NCI-H1092 treated with DMSO at 0.1 percent for 48 hours (cell line): ENCODE measurements at places on chromosomes 3 and 15.

DNA sequence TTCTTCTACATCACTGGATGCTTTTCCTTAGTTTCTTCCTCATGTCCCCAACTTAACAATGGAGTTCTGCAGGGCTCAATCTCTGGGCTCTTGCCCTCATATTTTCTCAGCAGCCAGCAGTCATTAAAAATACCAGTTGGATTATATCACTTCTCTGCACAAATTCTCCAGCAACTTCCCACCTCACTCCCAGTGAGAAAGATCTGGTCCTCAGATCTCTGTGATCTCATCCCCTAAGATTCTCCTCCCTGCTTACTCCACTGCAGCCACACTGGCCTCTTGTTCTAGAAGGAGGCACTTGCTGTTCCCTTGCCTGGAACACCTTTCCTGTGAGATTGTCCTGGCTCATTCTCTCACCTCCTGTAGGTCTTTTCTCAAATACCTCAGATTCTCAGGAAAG is 6.1 kb downstream of the ERICH6 start:
- no peak for DNase-seq

DNA sequence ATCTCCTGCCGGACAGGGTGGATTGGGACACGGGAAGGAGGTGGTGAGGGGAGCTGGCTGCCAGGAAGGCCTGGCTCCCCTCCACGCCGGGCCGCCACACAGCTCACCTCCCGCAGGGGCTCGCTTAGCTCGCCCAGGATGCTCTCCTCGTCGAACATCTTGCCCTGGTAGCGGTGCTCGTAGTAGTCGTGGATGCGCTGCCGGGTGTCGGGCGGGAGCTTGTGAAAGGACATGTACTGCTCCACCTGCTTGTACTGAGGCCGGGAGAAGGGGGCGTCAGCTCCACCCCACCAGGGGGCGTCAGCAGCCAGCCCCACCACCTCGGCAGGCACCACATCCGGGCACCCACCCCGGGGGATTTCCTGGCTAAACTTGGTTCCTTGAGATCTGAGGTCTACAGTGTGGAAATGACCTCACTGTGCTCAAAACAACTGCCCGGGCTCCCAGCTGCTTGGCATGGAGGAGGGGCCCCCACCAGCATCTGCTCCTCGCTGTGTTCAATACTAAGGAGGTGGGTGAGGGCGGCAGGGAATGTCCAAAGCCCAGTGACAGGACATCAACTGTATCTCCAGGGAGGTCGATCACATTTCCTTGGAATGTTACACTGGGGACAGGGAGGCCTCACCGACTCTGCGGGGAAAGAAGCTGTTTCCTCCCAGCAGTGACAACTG is 43.4 kb downstream of the HCN4 start:
- DNase-seq, result no peak

DNA sequence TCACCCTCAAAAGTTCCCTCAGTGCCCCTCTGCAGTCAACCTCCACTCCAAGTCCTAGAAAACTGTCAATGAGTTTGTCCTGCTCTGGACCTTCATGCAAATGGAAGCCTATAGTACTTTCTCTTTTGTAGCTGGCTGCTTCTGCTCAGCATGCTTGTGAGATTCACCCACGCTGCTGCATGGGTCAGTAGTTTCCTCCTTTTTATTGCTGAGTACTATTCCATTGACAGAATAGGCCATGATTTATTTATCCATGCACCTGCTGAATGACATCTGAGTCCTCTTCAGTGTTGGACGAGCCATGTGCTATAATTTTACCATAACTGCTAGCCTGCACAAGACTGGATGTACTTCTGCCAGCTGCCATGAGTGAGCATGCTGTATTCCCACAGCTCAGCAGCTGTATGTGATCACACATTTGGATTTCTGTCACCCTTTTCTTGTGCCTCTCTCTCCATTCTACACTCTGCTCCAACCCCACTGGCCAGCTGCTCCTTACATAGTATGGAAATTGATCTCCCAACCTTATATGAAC is 26.3 kb downstream of the CDCP1 start:
- no peak for DNase-seq

- no peak for DNase-seq
Observed at GRCh38 chr3:37709946-37710640, 151.6 kb upstream of the CTDSPL start.

DNA sequence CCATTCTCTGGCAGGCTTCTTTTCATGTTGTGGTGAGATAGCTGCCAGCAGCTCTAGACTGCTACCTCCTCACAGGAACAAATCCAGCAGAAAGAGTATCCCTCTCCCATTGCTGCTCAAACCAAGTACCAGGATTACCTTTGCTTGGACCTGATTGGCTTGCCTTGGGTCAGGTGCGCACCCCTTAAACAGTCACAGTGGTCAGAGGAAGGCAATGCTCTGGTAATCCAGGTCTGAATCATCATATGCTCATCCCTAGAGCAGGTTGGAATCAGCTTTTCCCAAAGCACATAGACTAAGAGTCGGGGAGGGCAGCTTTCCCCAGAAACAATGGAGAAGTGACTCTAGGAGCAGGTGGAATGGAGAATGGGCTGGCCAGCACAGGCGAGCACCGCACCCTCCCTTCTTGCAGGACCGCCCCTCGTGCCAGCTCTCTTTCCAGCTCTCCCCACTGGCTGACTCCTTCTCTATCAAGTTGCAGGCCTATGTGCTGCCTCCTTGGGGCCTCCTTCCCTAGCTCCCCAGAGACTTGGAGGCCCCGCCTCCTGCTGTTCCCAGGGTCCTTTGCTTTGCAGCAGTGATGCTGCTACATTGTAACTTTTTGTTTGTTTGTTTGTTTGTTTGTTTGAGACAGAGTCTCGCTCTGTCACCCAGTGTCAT is 29.9 kb upstream of the ADPGK start:
- DNase-seq, result no peak

- no peak for DNase-seq
Observed at GRCh38 chr15:41048397-41048796, 67.7 kb downstream of the INO80 start.

- no peak for DNase-seq
Observed at GRCh38 chr3:120040813-120041377, 53.4 kb downstream of the GSK3B start.

DNA sequence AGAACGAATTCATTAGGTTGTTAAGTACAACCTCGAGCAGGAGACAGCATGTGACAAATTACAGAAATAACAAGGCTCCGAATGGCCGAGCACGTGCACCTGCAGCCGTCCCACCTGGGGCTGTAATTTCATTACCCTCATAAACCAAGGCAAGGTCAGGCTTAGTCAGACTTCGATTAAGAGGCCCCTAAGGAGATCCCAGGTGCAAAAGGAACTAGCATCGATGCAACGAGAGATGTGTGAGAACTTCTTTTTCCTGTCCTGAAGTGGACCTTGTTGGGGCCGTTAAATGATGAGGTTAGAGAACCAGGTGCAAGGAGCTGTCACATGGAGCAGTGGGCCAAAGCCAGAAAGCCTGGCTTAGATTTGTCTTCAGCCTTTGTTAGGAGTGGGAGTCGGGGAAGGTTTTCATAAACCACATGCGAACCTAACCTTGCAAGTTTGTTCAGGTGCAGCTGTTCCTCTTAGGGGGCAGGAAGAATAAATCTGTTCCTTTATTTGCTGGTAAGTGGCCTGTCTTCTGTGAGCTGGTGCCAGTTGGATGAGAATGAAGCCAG is 559.9 kb upstream of the MCTP2 start:
- DNase-seq, result no peak

DNA sequence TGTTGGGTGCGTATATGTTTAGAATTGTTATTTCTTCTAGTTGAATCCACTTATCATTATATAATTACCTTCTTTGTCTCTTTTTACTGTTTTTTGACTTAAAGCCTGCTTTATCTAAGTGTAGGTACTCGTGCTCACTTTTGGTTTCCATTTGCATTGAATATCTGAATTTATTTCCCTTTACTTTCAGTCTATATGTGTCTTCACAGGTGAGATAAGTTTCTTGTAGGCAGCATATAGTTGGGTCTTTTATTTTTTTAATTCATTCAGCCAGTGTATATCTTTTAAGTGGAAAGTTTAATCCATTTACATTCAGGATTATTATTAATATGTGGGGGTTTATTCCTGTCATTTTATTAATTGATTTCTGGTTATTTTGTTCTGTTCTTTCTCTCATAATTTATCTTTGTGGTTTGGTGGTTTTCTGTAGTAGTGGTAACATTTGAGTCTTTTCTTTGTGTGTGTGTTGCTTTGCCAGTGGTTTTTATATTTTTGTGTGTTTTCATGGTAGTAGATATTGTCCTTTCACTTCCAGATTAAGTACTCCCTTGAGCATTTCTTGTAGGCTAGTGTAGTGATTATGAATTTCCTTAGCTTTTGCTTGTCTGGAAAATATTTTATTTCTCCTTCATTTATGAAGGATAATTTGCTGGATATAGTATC is 27.3 kb downstream of the STT3B start:
- no peak for DNase-seq

DNA sequence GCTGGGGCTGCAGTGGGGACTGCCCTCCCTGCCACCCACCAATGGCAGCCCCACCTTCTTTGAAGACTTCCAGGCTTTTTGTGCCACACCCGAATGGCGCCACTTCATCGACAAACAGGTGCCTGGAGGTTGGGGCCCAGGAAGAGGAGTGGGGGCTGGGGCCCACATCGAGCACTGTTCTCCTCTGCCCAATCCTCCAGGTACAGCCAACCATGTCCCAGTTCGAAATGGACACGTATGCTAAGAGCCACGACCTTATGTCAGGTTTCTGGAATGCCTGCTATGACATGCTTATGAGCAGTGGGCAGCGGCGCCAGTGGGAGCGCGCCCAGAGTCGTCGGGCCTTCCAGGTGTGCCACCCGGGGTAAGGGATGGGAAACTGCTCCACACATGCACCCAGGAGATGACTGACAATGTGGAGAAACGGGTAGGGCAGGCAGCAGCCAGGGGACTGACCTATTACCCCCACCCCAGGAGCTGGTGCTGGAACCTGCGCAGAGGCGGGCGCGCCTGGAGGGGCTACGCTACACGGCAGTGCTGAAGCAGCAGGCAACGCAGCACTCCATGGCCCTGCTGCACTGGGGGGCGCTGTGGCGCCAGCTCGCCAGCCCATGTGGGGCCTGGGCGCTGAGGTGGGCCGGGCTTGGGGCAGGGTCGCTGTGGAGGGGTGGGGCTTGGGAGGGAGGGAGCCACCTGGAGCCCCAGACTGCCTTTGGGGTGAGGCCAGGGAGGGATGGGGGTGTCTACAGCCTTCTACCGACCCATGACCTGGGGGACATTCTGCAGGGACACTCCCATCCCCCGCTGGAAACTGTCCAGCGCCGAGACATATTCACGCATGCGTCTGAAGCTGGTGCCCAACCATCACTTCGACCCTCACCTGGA is 22.9 kb downstream of the NBEAL2 start:
- DNase-seq, result no peak

GRCh38 chr3:124372775-124373174 is 357.5 kb upstream of the UMPS start:
- DNase-seq, result no peak

GRCh38 chr3:71258116-71258515 is 325.4 kb downstream of the FOXP1 start:
- no peak for DNase-seq

DNA sequence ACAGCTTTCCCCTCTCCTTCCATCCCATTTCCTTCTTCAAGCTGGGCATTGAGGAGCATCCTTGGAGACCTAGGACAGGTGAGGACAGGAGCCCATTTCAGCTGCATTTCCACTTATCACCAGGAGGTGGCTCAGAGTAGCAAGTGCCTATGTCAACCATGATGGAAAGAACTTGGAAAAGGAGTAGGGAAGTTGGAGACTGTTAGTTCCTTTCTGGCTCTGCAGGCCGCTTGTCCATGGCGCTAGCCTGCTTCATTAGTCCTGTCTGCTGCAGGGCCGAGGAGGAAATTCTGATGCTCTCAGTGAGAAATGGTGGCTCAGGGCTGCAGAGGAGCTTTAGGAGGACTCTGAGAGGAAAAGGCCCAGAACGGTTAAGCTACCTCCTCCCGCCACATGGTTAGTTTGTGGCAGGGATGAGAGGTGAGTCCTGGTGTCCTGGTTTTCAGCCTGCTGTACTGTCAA is 7.0 kb upstream of the CD276 start:
- DNase-seq, result peak; percentile 17

- no peak for DNase-seq
Observed at GRCh38 chr15:101504373-101504772, 14.9 kb upstream of the PCSK6 start.

- DNase-seq, result no peak
Observed at GRCh38 chr3:144894576-144894975, 923.0 kb downstream of the DIPK2A start.

DNA sequence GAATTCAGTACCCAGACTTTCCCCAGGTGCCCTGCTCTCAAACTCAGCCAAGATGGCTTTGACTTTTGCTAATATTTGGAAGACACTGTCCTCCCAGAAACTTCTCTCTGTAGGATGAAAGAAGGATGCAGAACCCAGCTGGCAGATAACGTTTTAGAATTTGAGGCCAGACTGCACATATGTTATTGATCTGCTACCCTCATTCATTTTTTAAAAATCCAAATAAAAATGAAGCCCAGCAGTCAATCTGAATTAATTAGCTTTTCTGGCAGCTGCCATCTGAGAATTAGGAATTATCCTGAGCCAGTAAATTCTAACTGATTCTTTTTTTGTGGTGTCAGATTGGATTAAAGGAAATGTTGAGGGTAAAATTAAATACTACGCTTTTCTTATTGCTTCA is 236.6 kb downstream of the PLCL2 start:
- DNase-seq, result no peak

DNA sequence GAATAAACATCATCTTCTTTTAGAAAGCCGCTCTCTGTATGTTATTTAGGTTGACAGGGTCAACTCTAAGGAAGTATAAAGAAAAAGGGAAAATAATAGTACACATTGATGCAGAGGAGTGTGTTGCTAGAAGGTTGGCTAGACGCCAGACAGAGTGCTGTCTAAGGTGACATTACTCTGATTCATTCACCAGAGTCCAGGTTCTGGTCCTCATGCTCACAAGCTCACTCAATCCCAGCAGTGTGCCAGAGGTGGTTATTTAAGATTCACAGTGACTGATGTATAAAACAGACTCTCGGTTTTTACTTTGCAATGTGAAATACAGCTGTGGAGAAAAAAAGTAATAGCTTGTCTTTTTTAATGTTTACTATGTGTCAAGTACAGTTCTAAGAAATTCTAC is 1.7 kb downstream of the CFAP44 start:
- no peak for DNase-seq

- no peak for DNase-seq
Observed at GRCh38 chr15:71599418-71600151, 210.8 kb upstream of the NR2E3 start.

DNA sequence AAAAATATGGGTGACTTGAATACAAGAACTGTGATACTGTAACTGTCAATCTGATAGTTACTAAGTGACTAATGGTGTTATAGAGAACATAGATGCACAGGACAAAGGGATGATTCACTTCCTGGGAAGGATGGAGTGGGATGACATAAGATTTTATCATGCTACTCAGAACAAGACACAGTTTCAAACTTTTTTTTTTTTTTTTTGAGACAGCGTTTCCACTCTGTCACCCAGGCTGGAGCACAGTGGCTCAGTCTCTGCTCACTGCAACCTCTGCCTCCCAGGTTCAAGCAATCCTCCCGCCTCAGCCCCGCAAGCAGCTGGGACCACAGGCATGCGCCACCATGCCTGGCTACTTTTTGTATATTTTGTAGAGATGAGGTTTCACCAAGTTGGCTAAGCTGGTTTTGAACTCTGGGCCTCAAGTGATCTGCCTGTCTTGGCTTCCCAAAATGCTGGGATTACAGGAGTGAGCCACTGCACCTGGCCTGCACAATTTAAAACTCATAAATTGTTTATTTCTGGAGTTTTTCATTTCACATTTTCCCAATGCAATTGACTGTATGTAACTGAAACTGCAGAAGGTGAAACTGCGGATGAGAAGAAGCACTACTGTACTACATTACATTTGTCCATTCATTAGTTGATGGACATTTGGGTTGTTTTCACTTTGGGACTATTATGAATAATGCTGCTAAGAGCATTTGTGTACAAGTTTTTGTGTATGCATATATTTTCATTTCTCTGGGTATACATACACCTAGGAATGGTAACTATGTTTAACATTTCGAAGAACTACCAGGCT is 40.6 kb downstream of the ADIPOQ start:
- no peak for DNase-seq
